NCI-H187 (cell line): ENCODE measurements at places on chromosomes 1 and 21.

DNA sequence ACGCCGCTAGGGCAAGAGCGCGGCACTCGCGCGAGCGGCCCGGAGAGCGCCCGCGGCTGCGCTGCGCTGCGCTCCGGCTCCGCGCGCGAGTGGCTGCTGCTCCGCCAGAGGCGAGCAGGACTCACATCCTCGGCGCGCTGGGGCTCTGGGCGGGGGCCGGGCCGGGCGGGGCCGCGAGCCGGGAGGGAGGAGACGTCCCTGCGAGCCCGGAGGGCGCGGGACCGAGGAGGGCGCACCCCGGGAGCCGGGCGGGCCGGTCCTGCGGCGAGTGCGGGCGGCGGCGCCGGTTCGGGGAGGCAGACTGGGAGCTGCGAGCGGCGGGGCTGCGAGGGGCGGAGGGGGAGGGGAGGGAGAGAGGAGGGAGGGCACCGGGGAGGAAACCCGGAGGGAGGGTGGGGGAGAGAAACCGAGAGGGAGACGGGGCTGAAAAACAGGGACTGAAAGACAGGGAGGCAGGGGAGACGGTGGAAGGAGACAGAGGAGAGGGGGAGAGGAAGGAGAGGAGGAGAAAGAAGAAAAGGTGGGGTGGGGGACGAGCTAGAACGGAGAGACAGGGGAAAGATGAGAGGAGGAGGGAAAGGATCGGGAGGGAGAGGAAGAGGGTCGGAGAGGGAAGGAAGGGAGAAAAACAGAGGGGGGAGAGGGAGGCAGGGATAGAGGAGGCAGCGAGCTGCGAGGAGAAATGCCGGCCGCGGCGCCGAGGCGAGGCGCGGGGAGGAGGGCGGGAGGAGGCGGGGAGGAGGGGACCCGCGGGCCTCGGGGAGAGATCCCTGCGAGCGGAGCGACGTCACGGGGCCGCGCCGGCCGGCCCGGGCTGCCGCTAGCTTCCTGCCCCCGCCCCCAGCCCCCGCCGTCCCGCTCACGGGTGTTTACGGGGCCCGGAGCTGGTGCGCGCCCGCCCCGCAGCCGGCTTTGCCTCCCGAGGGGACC, at the start of gene CAMK2N1:
TSS of gene CAMK2N1 (minus strand) at position 684 of the 930 bp plus-strand sequence. CDS start 831 bp downstream, outside the sequence.
- no peak for DNase-seq

- no peak for DNase-seq
Observed at GRCh38 chr1:212452323-212453155, 19.8 kb downstream of the NENF start.

- no peak for DNase-seq
Observed at GRCh38 chr1:167620002-167620401, 10.0 kb upstream of the RCSD1 start.

DNA sequence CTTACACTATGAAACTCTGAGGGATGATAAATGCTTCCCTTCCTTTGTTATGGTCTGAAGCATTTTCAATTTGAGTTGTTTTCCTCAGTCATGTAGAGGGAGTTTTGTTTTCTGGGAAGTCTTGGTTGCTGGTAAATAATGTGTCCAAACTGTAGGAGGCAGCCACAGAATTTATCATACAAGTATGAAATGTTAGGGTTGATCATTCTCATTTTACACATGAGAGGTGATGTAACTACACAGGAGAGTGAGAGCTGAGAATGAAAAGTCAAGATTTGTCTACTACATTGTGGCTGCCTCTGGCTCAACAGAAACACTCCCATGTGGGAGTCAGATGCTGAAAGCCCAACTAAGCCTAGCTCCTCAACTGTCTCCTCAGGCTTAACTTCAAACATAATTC, 182.5 kb upstream of the SGIP1 start:
- DNase-seq = no peak

DNA sequence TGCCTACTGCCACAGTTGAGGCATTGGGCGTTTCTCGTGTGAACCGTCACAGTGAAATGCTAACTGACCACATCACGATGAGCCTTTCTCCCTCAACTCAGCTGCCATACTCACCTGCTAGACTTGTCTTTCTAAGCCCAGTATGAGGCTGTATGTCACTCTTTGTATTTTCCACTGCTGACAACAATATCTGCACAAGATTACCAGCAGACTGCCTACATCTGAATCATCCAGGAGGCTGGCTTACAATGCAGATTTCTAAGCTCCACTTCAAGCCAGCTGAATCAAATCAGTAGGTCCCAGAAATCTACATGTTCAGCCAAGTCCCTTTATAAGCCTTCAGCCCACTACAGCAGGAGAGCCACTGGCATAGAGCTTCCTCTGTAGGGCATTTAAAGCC, 355.0 kb upstream of the DUSP10 start:
- DNase-seq = no peak

DNA sequence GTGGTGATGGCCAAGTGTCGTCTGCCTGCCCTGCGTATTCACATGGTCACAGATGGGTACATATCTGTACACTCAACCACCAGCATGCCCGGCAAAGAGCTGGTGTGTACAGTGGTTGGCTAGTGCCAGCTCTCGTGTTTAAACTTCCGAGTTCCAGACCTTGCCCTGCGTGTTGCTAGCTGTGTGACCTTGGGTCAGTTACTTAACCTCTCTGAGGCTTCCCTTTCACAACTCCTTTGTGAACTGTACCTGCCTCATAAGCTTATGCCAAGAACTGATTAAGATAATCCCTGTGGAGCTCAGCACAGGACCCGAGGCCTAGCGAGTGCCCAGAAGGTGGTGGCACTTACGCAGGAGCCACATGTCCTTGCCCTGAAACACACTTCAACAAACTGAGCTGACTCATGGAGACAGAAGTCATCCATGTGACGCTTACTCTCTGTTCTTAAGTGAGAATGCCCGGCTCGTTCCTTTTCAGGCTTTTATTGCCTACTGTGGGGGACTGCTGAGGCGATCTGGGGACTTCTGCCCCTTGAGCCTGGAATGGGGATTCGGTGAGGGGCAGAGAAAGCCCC, 55.4 kb downstream of the ALPL start:
- no peak for DNase-seq

GRCh38 chr1:22257290-22258275, 114.7 kb upstream of the WNT4 start:
- no peak for DNase-seq

- DNase-seq = peak; percentile 8
Observed at GRCh38 chr1:61352845-61353435, 270.6 kb downstream of the NFIA start.

DNA sequence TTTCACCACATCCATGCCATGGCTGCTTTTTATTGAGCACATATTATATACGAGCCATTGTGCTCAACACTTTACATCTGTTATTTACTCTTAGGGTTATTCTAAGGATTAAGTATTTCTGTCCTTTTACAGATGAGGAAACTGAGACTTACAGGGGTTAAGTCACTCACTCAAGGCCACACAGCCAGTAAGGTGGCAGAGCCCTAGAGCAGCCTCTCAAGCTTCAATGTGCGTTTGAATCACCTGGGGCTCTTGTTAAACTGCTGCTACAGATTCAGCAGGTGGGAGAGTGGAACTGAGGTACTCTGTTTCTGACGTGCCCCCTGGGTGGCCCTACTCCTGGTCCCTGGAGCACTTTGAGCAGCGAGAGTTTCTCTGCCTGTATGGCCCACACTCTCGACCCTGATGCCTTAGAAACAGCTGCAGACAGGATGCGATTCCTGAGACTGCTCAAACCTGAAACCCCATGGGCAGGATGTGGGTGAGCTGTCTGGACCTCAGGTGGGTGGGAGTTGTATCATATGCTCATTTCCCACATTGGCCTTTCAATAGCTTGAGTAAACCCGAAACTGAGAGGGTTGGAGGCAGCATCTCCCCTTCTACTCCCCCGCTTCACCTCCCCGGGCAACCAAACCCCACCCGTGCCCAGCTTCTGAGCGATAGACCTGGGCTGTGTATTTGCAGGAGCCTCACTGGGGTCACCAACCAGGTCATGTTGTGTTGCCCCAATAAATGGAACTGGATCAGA, 59.3 kb downstream of the MAN1C1 start:
- DNase-seq = no peak

GRCh38 chr1:1053022-1053421, 21.1 kb downstream of the RNF223 start:
- no peak for DNase-seq

GRCh38 chr1:162070094-162070748, 730 bp downstream of the NOS1AP start:
- DNase-seq = peak; percentile 77

DNA sequence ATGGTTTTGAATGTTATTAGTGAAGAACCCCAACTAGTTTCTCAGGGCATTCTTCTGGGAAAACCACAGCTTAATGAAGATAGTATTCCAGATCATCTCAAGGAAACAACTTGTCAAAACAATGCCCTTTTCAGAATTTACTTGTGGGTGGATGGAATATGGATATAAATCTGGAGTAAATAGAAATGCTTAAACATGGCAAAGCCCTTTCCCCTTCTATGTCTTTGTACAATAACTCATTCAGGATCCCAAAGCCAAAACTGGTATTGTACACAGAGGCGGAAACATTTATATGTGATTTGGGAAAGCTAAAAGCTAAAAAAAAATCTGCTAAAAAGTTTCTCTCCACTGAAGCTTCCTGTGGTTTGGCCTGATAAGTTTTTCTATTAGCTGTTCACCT, 55.5 kb upstream of the RGS5 start:
- no peak for DNase-seq

GRCh38 chr1:13927736-13928135, 227.7 kb downstream of the PRDM2 start:
- DNase-seq = no peak

- DNase-seq = no peak
Observed at GRCh38 chr1:169466259-169467230, 19.2 kb downstream of the SLC19A2 start.

DNA sequence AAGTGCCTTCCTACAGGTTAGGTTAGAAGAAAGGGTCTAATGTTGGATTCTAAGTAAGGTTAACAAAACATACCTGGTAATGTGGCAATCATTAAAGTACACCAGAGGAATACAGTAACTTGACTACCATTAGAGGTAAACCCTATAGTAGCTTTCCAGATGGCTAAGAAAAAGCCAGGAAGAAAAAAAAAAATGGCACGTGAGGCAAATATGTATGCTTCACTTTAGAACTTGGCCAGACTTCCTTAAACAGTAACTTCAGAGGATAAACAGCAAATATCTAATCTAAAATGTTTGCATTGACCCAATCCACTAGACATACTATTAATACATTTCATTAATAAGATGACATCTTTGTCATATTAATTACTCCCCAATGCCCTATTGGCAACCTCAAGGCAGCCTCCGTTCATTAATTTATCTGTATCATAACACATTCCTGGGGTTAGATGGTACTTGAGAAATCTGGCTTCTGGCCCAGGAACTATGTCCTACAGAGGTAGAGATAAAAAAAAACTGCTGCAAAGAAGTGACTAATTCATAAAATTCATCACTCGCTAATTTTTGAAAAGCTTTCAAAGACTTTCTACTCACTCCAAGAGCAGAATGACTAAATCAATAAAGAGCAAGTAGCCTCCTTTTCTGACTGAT, 5.8 kb downstream of the DCAF8 start:
- DNase-seq = no peak
